ENCODE measurements at places on chromosomes 13 and 19.

DNA sequence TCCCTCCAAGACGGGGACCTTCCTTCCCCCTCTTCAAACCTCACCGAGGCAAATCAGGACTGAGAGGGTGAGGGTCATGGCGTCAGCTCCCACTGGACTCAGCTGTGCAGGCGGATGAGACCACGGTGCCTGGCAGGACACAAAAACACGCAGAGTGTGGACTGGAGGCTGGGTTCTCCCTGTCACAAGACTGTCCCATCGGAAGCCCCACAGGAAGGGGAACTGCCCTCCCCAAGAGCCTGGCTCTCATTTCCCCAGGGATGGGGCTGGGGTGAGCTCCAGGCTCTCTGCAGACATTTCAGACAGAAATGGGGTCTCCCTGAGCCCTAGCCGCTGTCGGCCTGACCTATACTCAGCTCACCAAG, at the start of gene LILRB5:
TSS of gene LILRB5 (minus strand) at position 158 of the 365 bp plus-strand sequence. CDS start at position 78, 80 bp downstream.
- no peak for DNase-seq

DNA sequence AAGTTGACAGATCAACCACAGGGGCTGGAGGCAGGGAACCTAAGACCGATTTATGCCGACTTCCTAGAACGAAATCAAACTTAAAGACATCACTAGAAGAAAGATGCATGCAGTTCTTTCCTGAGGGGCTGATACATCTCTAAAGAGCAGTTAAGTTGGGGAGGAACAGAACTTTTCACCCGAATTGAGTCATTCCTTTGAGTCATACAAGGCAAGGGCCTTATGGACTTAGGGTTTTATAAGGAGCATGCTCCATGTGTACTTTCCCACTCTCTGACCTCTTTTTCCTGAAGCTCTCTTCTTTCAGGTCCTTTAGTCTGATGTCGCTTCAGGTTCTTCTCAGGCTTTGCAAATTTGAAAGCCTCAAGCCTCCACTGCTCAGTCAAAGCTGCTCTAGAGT, 7.9 kb upstream of the FBXL3 start:
- DNase-seq: peak; percentile 18

GRCh38 chr19:33066543-33066942, 1.9 kb upstream of the RHPN2 start:
- DNase-seq: no peak

GRCh38 chr19:45361608-45362007, 8.8 kb downstream of the ERCC2 start:
- no peak for DNase-seq

- DNase-seq: no peak
These were observed 66.1 kb downstream of the RFX2 start for GRCh38 chr19:6044056-6044805.

DNA sequence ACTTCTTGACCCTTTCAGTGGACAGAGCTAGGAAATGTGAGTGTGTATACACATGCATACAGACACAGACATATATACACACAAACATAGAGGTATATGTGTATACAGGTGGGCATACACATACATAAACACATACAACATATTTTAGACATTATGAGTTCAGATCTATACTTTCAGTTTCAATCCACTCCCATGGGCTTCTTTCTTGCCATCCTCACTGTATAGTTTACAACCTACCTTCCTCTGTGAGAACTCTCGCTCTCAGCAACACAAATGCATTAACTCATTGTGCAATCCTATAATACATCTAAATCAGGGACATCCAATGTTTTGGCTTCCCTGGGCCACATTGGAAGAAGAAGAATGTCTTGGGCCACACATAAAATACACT, 21.2 kb upstream of the SCEL start:
- DNase-seq: no peak

DNA sequence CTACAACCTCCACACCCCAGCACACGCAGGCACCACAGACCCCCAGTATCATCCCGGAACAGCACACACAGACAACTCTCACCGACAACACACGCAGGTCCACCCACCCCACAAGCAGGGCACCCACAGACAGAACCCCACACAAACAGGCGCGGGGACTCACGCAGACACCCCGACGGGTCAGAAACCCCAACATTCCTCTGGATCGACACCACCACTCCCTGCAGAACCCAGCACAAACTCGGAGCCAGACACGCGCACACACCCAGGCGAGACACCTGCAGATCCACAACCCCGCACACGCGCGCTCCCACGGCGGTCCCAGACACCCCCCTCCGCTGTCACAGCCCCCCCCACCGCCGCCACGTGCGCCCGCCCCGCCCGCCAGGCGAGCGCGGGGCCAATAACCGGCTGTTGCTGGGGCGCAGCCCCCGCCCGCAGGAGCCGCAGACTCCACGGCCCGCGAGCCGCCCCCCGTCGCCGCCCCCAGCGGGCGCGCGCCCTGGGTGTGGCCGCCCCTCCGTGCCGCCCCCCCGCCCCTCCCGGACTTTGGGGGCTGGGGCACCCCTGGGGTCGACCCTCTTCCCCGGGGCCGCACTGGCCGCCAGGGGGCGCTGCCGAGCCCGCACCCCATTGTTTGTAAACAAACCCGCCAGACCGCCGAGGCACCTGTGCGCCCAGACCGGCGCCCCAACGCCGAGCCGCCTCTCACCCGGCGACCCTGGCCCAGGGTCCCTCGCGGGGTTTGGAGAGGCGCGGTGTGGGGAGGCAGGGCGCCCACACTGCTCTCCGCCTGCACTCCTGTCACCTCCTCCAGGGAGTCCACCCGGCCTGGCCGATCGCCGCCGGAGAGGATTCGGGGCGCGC, 712 bp downstream of the BBC3 start:
- DNase-seq: peak; percentile 56

DNA sequence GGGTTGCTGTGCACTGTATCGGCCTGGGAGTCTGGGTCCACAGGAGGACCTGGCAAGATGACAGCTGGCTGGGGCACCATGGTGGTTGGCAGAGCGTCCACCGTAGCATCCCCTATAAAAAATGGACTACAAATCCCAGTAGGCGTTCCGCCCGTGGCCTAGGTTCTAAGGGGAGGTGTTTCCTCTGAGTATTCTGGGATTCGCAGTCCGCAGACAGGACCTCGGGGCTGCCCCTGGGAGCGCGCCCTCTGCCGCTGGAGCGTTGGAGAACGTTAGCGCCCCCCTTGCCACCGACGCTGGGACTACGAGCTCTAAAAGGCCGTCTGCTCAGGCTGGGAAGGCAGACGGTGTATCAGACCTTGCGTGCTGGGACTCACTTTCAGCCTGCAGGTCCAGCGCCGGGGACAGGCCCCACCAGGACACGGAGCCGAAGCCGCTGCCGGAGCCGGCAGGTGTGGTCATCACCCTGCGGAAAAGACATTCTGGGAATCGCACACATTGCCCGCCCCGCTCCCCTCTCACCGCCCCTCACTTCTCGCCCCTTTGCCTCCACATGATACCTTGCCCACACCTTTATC, 372 bp downstream of the DNAAF3 start:
- peak; percentile 87 for DNase-seq

Data from mesenchymal stem cell (in vitro differentiated cells and primary cell).